ENCODE measurements at places on chromosomes 16 and 17.
A peak's percentile ranks its signal among the peaks of the same experiment; 100 is the strongest.

DNA sequence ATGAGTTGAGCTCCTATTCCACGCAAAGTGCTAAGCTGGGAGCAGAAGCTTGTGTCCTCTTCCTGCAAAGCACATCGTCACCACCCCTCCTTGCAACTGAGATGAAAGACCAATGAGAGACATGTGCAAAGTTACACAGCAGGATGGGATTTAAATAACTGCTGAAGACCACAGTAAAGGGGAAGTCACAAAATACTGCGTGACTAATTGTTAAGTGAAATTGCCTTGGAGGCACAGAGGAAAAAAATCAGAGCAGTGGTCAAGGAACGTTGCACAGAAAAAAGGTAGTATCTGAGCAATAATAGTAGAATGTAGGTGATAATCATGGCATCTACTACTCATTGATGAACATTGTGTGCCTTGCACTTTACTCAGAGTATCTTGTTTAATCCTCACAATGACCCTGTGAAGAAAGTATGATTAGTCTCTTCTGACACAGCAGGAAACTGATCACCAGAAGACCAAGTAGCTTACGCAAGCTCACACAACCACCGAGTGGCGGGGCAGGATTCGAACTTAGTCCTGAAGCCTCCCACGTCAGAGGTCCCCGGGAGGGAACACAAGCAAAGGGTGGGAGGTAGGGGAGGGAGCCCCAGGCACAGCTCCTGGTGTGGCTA lies 15.4 kb upstream of the MYO18A start:
- no peak for DNase-seq

DNA sequence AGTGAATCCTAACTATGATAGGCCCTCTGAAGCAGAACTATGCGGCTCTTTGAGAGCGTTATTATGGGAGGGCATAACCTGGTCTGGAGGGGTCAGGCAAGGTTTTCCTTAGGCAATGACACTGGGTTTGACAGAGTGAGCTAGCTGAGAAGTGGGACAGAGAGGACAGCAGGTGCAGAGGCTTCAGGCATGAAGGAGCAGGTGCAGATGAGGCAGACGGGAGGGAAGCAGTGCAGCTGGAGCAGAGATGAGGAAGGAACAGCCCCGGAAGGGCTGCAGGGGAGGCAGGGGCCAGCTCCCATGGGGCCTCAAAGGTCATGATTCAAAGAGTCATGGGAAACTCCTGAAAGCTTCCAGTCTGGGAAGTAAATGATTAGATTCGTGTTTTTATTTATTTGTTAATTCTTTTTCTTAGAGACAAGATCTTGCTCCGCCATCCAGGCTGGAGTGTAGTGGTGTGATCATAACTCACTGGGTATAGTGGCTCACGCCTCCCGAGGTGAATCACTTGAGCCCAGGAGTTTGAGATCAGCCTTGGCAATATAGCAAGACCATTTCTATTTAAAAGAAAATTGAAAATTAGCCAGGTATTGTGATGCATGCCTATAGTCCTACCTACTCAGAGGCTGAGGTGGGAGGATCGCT lies 5.4 kb downstream of the MARCHF10 start:
- DNase-seq: peak; percentile 29

DNA sequence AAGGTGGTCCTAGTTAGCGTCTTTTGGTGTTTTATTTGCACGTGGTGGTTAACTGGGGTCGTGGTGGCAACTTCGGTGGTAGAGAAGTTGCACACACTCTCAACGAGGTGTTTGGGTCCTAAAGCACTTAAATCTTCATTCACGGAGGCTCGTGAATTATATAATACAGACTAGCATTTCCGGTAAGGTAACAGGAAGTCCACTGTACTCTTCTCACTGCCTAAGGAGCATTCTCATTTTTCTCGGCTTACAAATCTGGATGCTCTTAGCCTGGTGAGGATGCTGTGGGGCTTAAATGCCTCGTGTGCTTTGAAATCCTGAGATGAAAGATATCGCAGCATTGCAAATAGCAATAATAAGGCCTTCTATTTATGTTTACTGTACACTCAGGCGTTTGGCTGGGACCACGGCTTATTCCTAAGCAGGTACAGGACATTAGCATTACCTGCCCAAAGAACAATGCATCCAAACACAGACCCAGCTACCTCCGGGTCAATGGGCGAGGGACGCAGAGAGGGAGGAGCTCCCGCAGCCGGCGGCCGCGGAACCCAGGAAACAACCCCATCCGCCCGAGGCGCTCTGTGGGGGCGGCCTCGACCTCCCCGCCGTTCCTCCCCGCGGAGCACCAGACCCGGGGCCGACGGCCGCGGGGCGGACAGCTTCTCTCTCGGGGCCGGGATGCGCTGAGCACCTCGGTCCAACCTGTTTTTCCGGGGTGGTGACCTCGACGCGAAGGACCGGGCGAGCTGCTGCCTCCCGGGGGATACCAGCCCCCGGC lies 856 bp downstream of the DNAJA2 start:
- peak; percentile 76 for DNase-seq

DNA sequence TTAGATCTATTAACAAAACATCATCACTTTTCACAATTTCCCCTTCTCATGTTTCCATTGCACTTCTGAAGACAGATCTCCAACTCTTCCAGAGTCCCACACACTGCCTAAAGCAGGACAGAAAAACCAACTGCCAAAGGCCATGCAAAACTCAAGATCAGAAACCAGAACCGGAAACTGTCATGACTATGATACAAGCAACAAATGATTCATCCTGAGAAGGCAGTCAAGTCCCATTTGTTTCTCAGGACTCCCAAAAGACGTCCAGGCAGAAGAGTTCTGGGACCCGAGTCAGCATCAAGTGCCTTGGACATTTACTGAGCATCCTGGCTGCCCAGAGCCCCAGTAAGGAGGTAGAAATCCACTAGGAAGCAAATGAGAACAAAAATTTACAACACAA lies 38.8 kb downstream of the ERN1 start:
- no peak for DNase-seq

DNA sequence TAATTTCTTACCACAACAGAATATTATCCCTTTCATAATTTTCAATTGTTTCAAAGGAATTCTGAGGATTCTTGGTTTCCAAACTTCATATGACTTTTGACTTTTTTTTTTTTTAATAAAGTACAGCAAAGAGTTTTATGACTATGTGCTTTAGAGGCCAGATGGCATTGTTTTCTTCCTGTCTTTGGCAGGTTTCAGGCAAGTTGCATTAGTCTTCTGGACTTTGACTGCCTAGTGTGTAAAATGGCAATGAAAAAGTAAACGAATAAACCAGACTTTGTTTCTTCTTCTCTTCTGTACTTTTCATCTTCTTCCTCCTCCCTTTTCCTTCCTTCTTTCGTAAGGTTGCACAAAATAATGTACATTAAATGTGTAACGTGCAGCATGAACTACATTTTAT lies 172.6 kb upstream of the RBFOX1 start:
- DNase-seq: no peak

GRCh38 chr17:6278376-6278775 lies 156.5 kb downstream of the AIPL1 start:
- DNase-seq: no peak

GRCh38 chr16:52372313-52372712 lies 174.6 kb downstream of the TOX3 start:
- no peak for DNase-seq

DNA sequence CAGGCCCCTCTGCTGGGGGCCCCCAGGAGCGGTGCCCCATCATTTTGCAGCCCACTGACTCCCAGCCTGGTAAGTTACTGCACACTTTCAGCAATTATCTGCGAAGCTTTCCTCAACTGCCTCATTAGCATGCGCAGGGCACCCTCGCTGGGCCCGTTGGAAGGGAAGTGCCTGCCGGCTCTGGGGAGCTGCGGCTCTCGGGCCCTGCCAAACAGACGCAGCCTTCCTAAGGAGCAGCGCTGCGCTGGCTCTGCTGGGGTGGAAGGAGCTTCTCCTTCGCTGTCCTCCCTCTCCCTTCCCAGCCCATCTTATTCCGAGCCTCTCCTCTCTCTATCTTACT lies 71.0 kb downstream of the RBBP6 start:
- peak; percentile 59 for DNase-seq

GRCh38 chr17:43732958-43733357 lies 25.6 kb downstream of the SOST start:
- DNase-seq: no peak

- DNase-seq: no peak
Measured at GRCh38 chr17:42399121-42399520, 10.9 kb upstream of the STAT3 start.
